MV-4-11 (cell line): ENCODE measurements at places on chromosomes 1 and 21.

GRCh38 chr1:68196676-68197075 lies 35.6 kb downstream of the WLS start:
- no peak for DNase-seq

DNA sequence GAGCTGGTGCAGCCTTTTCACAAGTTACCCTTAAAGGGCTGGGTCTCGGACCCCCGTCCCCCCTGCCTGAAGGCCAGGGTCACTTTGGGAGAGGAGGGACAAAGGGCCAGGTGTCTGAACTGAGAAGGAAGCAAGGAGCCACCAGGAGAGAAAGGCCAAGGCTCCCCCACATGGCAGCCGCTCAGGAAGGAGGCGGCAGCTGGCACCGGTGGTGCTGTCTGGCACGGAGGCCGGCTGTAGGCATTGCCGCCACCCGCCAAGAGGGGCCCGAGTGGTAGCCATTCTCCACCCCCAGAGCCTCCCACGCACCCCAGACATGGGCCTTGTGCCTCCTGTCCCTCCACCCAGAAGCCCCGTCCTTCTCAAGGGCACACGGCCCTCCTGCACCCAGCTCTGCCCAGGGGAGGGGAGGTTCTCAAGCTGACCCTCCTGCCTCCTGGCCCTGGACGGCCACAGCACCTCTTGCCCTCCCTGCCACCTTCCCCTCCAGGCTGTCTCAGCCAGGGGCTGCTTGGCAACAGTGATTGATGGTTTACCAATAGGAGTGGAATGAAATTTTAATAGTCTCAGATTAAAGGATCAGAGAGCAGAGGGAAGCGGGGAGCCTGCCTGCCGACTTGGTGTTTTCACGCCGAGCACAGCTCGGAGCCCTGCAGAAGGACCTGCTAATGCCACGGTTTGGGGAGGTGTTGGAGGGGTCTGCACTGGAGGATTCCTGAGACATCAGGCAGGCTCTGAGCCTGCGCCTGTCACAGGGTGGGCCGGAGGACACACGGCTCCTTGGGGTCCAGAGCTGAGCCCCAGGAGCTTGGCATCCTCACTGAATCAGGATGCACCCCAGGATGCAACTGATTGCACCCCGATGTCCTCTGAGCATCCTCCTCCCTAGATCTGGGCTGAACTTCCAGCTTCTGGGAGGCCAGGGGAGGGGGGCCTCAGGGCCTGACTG lies 211.9 kb upstream of the VAMP3 start:
- DNase-seq = no peak

- DNase-seq = peak; percentile 19
Measured at GRCh38 chr21:36254106-36254941, 65.7 kb upstream of the MORC3 start.

GRCh38 chr21:37917612-37918011 lies 1.4 kb upstream of the KCNJ6 start:
- DNase-seq = no peak

DNA sequence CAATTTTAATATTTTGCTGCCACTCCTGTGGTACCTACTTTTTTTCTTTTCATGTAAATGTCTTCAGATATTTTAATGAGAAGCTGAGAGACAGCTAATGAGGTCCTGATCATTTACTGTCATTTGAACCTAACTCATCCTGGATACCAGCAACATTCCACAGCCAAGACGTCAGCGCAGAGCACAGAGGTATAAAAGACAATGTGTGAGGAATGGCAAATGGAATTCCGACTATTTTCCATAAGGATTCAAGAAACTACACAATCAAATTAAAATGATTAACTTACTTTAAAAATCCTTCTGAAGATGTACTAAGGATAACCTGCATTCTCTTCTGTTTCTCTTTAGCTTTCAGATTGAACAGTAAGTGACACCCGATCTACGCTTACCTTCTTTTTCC lies 38.8 kb downstream of the HEATR1 start:
- DNase-seq = no peak
